ENCODE measurements at places on chromosomes 16 and 17.

- no peak for DNase-seq
These were observed 65.8 kb upstream of the RPH3AL start for GRCh38 chr17:418421-418751.

DNA sequence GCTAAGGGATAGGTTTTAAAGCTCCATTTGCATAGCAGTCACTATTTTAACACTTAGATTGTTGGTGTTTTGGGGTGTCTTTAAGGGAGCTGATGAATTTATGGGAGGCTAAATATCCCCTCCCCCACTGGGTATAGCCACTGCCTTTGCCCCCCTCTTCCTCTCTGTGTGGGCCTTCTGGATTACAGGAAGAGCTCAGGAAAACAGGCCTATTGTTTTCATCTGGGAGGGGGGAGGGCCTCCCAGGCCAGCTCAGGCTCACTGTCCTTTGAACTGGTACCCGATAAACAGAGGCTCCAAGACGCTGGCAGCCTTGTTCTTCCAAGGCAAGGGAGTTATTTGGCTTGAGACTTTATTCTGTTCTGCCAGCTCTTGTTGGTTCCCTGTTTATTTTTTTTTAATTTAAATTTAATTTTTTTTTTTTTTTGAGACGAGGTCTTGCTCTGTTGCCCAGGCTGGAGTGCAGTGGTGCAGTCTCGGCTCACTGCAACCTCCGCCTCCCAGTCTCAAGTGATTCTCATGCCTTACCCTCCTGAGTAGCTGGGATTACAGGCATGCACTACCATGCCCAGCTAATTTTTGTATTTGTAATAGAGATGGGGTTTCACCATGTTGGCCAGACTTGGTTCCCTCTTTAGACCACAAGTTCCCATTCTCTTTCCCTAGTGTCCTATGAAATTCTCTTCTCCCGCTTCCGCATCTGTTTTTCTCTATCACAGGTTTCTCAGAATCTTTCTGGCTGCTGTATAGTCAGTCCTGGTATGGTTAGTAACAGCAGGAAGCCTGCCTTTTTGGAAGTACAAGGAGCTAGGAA is 25.1 kb downstream of the MINK1 start:
- DNase-seq, result peak; percentile 59

DNA sequence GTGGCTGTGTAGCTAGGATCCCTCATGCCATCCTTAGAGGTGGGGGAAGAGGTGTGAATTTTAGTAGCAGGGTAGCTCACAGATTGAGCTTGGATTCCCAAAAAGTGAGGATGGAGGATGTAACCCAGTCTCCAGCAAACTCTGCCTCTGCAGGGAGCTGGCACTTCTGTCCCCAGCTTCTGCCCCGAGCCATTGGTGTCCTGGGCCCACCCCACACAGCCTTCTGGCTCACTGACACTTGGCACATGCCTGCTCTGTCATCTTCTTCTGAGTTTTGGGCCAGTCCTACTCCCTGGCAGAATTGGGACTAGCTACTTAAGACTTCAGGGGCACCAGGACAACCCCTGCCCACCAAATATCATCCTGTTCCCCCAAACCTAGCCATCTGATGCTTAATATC is 2.3 kb downstream of the CACNG5 start:
- DNase-seq, result no peak

DNA sequence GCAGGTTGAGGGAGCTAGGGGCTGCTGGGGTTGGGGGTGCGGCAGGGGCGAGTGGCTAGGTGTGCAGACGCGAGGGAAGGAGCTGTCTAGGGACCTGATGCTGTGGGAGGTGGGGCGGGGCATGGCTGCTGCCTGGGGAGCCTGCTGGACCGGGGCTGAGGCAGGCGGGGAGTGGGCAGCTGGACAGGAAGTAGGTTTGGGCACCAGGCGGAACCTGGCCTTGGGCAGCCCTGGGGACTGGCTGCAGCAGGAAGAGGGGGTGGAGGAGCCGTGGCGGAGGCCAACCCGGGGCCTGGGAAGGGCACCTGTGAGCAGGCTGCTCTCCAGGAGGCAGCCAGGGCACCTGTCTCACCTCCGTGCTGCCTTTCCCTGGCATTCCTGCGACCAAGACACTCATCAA is 5.9 kb upstream of the DNASE1L2 start:
- DNase-seq, result no peak

- DNase-seq, result no peak
These were observed 11.5 kb upstream of the ZNF747 start for GRCh38 chr16:30546115-30546514.

GRCh38 chr17:72542317-72542716 is 421.5 kb downstream of the SOX9 start:
- no peak for DNase-seq

DNA sequence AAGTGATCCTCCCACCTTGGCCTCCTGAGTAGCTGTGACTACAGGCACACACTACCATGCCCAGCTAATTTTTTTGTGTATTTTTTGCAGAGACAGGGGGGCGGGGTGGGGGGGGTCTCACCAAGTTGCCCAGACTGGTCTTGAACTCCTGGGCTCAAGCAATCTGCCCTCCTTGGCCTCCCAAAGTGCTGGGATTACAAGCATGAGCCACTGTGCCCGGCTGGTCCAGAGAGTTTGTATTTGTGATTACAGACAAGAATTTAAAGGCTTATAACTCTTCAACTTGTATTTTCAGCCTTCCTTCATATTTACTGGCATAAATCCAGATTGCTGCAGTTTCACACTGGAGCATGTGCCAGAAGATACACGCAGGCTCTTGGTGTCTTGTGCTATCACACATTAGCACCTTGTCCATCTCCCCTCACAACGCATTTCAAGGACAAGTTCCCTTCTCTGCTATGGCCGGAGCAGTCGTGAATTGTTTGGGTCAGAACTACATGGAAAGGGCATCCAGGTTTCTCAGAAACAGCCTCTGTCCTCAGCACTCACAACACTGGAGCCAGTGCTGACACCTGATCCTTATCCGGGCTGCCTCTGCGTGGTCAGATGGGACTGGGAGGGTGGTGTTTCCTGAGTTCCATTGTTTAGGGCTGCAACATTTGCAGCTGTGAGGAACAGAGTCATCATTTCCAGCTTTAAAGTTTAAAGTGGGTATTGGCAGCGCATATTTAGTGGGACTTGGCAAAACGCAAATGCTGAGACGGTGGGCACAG is 28.1 kb downstream of the WSCD1 start:
- no peak for DNase-seq

GRCh38 chr16:57388359-57389086 is 16.0 kb upstream of the CCL17 start:
- no peak for DNase-seq

DNA sequence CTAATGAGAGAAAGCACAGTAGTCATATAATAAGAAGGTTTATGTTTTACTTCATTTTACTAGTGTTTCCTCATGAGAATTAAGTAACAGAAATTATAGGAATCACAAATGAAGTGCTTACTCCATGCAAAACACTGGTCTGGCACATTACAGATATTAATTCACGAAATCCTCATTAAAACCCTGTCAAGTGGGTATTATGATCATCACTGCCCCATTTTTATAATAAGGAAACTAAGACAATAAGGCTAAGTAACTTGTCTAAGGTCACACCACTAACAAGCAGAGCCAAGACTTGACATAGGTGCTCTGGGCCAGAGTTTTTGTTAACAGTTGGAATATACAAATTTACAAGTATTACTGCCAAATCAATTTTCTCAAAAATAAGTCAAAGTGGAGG is 83.0 kb downstream of the KANSL1 start:
- DNase-seq, result no peak

GRCh38 chr16:48597563-48598387 is 12.2 kb downstream of the N4BP1 start:
- DNase-seq, result no peak

DNA sequence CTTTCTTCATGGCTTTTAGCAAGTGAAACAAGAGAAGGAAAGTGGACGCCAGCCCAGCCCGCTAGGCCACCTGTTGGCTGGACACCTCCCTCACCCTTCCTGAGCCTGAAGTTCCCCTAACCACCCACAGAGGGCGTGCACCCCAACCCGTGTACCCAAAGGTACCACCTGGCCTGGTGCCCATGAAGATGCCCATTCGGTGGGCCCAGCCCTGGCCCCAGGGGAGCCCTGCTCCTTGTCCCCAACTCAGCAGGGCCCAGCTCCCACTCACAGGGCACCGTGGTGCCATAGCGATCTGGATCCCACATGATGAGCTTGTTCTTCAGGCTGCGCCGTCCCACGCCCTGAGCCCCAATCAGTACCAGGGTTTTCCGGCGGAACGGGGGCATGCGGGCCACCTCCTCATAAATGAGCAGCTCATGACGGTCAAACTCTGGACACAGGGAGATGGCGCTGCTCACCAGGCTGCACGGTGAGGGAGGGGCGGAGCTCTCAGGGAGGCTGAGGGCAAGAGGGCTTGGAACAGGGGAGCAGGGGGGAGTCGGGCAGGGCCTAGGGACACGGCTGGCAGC is 26.8 kb downstream of the MPP2 start:
- peak; percentile 71 for DNase-seq

- no peak for DNase-seq
These were observed 18.6 kb downstream of the RNF43 start for GRCh38 chr17:58398574-58399266.

- no peak for DNase-seq
These were observed 48.9 kb downstream of the GTF3C1 start for GRCh38 chr16:27500801-27501200.

DNA sequence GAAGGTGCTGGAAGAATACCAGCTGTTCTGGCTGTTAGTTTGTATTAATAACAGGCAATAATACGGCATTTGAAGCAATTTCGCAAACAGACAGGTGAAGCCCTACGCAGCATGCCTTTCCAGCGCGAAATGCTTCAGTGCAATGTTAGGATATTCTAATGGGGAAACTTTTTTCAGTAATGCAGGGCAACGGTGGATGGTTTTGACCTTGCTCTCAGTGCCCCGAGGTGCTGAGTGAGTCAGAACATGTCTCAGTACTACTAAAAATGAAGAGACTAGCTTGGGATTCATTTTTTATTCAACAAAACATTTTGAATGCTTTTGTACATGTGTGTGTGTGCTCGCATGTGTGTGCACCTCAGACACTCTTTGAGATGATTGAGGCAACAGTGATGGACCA is 172.2 kb downstream of the RBFOX1 start:
- DNase-seq, result no peak

DNA sequence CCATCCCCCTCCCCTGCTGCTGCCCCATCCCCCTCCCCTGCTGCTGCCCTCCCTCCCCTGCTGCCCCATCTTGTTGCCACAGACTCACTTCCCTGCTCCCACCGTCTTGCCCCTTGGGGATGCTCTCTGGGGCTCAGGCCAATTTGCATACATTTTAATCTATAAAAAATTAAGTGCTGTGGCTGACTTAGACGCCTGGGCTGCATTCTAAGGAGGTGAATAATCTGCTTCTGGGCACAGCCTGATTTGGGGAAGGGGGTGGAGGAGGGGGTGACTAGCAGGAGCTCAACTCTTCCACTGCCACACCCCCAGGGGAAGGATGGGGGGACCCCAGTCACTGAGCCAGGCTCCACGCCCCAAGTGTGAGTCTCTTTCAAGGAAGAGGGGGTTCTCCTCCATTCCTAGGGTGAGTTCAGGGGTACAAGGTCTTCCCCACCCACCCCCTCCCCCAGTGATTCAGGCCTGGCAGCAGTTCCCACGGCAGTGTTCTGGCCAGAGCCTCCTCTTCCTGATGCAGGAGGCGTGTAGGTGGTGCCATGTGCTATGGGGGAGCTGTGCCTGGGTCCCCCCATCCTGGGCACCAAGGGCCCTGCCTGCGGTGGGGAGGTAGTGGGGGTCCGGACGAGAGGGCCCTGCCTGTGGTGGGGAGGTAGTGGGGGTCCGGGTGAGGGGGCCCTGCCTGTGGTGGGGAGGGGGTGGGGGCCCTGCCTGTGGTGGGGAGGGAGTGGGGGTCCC is 5.0 kb downstream of the DPH1 start:
- DNase-seq, result no peak
